ENCODE measurements at places on chromosomes 12 and 14.
A peak's percentile ranks its signal among the peaks of the same experiment; 100 is the strongest.

DNA sequence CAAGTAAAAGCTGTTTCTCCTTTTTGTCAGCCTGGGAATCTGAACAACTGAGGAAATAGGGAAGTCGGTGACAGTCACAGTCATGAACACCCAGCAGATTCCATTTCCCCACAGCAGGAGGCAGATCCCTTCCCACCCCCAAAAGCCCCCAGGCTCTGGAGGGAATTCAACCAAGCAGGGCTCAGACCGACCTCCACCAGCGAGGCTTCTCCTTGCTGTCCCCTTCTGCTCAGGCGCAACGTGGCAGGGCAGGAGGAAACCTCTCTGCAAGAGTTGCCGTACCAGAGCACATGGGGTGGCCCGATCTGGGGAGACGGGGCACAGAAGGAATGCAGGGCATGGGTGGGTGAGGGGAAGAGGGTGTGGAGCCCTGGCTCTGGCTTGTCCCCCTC, 319 bp downstream of the GALNT6 start:
- no peak for DNase-seq

DNA sequence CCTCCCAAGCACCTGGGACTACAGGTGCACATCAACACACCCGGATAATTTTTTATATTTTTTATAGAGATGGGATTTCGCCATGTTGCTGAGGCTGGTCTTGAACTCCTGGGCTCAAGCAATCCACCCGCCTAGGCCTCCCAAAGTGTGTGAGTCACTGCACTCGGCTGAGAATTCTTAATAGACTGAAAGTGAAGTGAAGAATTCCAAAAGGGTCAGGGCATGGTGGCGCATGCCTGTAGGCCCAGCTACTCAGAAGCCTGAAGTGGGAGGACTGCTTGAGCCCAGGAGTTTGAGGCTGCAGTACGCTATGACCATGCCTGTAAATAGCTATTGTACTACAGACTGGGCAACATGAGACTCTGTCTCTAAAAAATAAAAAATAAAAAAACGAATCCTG, 43.7 kb downstream of the TCHP start:
- no peak for DNase-seq

DNA sequence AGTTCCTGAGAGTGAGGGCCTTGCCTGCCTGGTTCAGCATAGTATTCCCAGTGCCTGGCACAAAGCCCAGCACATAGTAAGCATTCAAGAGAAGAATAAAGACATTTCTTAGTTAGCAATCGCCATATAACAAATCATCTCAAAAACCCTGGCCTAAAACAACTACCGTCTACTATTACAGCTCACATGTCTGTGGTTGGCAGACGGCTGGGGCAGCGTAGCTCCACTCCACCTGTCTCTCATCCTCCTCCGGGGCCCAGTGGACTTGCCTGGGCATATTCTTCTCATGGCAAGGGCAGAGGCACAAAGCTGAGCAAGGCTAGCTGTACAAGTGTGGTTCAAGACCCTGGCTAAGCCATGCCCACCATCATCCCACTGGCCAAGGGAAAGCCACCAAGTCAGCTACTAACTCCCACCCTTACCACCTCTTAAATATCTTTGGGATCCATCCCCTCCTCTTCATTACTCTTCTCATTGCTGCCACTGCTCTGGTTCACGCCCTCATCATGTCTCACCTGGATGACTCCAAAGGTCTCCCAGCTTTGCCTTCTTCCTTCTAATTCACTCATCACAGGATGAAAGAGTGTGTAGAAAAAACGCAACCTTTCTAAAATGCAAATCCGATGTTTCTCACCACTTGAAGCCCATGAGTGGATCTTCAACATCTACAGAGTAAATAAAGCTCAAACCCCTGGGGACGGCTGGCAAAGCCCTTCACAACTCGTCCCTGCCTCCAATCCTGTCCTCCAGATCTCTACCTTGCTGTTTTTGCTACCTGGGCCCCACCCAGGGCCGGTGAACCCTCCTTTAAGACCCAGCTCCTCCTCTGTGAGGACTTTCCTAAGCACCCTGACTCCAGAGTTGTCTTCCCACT, 10.4 kb downstream of the TMEM229B start:
- DNase-seq = peak; percentile 95

DNA sequence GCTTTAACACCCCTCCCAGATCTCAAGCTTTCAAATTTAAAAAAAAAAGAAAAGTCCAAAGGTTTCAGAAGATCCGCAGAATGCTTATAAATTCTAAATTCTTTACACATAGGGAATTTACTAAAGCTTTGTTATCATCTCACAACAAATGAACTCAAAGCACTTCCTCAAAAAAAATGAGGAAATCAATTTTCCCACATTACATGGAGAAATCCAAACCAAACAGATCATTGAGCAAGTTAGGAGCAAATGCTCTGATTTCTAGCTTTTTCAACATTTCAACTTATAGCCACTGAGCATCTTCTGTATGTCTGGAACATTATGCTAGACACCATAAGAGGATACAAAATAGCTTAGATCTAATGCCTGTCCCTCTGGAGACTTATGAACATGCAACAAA, 161.0 kb downstream of the CEP128 start:
- no peak for DNase-seq

GRCh38 chr12:79927772-79928474, 7.0 kb downstream of the PPP1R12A start:
- DNase-seq = no peak

GRCh38 chr12:29682088-29682487, 101.7 kb downstream of the TMTC1 start:
- DNase-seq = no peak

GRCh38 chr12:102912258-102912657, 4.8 kb downstream of the PAH start:
- DNase-seq = no peak

- DNase-seq = no peak
Measured at GRCh38 chr12:3131129-3131528, 54.0 kb downstream of the TSPAN9 start.

GRCh38 chr12:3319723-3320492, 171.1 kb upstream of the PRMT8 start:
- no peak for DNase-seq

- no peak for DNase-seq
Measured at GRCh38 chr14:85958069-85958468, 428.1 kb downstream of the FLRT2 start.

DNA sequence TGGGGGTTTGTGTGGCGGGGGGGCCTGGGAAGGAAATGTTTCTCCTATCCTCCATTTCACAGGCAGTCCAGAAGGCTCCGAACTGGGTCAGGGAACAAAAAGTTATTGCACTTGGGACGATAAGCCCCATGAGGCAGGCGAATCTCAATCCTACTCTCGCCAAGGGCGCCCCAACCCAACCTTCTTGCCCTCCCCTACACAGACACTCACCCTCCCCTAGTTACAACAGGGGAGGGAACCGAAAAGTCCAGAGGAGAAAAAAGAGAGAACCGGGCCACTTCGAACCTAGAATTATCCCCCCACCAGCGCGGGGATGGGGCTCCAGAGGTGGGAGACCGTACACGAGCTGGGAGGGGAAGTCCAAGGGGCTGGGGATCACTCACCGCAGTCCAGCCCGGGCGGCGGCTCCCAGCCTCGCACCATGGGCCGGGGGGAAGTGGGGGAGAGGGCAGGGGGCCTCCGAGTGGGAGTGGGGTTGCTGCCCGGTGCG, 357 bp downstream of the HOMEZ start:
- peak; percentile 7 for DNase-seq

DNA sequence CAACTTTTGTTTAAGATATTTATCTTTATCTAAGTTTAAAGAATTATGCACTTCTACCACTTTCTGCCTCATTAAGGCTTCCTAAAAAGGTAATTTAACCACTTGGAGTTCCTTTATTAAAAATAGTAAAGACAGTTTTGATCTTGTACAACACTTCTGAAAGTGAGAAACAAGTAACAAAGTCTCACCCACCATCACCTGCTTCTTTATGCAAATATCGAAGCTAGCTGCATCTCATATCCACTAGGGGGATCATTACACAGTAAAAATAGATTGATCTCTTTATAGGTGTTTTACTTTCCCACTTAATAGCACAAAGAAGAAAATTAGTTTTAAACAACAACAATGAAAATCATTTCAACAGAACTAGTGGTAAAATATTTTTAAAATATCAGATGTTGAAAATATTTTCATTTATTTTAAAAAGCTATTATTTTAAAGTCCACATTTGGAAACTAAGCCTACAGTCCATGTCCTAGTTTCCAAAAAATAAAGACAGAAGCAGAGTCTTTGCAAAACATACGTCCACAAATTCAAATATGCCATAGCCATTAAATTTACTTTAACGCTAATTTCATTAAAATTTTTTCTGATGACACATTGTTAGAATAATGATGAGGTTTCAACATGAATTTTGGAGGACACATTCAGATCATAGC, 160.0 kb upstream of the SOX5 start:
- DNase-seq = peak; percentile 54

GRCh38 chr12:65899241-65899640, 75.0 kb downstream of the HMGA2 start:
- DNase-seq = no peak

DNA sequence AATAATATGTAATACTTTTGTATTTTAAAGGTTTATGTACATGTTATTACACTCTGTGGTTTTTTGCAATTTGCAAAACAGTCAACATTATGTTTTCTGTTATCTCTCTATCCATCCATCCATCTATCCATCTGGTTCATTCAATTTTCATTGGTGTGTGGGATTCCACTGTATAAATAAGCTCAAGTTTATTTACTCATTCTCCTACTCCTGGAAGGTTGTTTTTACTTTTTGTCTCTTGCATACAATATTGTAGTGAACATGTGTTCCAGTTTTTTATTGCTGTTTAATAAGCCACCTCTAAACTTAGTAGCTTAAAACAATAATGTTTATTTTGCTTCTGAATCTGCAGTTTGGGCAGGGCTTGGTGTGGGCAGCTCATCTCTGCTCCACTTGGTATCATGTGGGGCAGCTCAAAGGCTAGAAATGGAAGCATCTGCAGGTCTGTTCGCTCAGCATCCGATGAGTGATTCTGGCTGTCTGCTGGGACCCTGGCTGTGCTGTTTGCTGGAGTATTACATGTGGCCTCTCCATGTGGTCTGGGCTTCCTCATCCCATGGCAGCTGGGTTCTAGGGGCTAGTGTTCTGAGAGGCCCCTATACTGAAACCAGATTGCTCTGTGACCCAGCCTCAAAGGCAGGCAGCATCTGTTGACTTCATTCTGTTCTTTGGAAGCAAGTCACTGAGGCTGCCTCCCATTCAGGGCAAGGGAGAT, 98.8 kb downstream of the SLC25A47 start:
- no peak for DNase-seq

- no peak for DNase-seq
Measured at GRCh38 chr14:37599507-37600368, 4.3 kb downstream of the TTC6 start.

- peak; percentile 65 for DNase-seq
Measured at GRCh38 chr12:3491938-3492792, 1.2 kb downstream of the PRMT8 start.

GRCh38 chr12:122842505-122843405, 7.5 kb downstream of the HIP1R start:
- no peak for DNase-seq

DNA sequence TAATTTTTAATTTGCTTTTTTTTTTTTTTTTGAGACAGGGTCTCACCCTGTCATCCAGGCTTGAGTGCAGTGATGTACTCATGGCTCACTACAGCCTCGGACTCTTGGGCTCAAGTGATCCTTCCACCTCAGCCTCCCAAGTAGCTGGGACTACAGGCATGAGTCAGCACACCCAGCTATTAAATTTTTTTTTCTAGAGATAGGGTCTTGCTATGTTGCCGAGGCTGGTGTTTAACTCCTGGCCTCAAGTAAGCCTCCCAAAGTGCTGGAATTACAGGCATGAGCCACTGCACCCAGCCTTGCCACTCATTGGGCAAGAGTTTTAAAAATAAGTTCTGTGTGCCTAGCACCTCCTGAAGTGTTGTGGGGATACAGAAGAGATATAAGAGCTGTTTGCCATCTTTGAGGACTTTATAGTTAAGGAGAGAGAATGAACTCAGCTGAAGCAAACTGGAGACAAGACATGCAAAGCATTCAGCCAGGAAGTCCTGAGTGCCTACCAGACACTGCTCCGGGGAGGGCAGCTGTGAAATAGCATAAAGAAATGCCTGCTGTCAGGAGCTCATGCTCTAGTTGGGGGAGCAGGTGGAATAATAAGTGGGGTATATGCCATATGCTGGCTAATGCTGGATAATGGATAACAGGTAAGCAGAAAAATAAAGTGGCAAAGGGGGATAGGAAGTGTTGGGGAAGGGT, 15.0 kb upstream of the EMP1 start:
- DNase-seq = no peak

DNA sequence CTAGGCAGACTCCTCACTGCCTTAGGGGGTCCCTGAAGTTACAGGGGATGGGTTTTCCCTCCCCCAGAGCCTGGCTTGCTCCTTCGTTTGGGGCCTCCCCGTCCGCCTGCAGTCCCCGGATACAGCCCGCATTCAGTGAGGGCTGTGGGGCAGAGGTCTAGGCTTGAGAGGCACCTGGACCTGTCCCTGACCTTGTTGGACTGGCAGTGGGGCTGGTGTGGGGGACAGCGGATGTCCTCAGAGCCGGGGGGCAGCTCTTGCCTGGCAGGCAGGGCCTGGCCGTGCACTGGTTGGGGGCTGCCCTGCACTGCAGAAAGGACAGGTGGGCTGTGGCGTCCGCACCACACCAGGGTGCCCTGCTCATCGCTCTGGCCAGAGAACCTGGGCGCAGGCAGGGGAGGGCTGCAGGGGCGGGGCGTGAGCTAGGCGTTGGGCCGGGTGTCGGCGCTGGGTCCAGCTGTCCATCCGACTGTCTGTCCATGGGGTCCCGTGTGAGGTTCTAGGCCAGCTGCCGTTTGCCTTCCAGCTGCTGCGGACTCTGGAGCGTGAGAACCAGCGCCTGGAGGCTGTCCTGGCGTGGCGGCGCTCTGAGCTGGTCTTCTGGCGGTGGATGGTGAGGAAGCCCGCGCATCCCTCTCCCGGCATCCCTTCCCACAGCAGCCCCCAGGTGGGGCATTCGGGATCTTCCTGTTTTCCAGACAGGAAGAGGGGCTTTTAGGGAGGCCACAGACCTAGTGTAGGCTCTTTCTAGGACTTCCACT, 6.0 kb downstream of the TEDC1 start:
- DNase-seq = no peak

DNA sequence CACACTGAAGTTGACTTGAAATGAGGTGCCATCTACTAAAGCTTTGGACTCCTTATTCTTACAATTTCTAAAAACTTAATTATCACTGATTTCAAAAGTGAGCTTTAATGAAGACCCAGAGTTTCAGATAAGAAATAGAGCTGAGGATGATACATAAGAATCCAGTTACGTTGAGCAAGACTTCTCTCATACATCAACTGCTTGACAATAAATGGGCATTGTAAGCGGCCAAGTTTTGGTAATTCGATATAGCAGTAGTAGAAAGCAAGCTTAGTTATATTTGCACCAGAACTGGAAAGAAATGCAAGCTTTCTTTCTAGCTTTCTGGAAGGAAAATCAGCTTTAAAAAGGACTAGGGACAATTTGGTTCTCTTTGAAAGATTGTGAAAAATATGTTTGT, 1359.6 kb downstream of the FSCB start:
- DNase-seq = no peak

- no peak for DNase-seq
Measured at GRCh38 chr12:13986031-13986430, 4.6 kb upstream of the GRIN2B start.

- no peak for DNase-seq
Measured at GRCh38 chr14:65033181-65033580, 46.5 kb downstream of the FNTB start.

GRCh38 chr12:71299541-71300376, 139.8 kb upstream of the LGR5 start:
- DNase-seq = no peak

Measured in NCI-H510A treated with DMSO at 0.1 percent for 48 hours (cell line).